GM13976 (cell line): ENCODE measurements at places on chromosomes 7 and 10.

DNA sequence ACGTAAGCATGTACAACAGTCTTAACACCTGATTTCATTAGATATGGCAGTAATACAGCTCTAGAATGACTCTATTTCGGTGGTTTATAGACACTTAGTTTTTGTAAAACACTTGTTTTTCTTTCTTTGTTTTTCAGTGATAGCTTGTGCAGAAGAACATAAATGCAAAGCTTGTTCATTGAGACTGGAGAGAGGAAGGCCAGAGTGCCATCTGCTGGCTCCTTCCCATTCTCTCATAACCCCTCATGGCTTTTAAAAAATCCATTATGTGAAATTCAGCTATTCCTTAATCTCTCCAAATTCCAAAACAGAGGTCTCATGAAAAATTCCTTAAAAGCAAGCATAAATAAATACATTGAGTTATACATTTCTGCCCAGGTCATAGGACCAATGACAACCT lies 76.3 kb downstream of the CACNB2 start:
- DNase-seq: no peak

GRCh38 chr7:93044147-93044810 lies 73.5 kb downstream of the SAMD9 start:
- DNase-seq: no peak

DNA sequence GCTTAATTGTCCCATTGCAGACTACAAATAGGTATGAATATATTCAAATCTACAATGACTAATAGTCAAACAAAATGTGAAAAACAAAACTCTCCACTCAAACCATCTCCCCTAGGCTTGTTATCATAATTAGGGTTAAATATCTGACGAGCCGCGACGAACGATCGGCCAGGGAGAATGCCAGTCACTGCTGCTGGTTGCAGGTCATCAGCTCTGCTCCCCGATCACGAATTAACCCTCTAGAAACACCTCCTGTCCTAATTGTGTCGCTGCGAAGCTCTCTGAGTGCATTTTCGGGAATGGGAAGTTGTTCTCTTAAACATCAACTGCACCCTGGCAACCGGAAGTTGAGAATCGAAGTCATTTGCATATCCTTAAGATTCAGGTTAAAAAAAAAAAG lies 167.3 kb downstream of the TCERG1L start:
- no peak for DNase-seq

- no peak for DNase-seq
Measured at GRCh38 chr10:19862811-19863515, 46.7 kb downstream of the PLXDC2 start.

- DNase-seq: no peak
Measured at GRCh38 chr7:80881351-80881900, 37.4 kb downstream of the SEMA3C start.

GRCh38 chr10:77837925-77838595 lies 88.5 kb downstream of the DLG5 start:
- no peak for DNase-seq

GRCh38 chr10:13184276-13184675 lies 22.9 kb downstream of the MCM10 start:
- DNase-seq: no peak

GRCh38 chr7:157713591-157713990 lies 376.8 kb downstream of the DNAJB6 start:
- no peak for DNase-seq

DNA sequence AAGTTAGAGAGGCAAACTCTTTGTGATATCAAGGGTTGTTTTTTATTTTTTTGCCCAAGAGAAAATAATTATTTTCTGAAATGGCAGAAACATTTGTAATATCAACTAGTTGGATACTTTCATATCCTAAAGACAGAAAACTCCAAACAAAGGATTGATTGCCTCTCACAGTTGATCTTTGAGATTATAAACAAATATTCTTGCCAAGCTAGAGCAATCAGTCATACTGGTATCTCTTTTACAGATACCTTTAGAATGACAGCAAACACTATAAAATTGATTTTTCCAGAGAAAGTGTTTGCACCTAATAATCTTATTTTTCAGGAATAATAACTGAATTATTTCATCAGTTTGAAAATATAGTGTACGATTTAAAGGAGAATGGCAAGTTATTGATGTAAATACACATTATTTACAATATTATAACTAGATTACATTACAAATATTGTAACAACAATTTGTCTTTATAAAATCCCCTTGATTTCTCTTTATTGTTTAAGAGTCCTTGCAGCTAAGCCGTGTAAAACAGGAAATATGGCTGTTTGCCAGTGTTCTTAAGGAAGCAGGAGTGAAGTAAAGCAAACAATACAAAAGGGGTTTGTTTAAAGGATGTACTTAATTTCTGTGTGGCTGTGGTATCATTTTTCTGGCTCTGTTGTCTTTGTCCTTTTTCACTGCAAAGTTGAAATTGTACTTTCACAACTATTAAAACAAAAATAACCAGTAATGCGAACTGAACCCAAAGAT lies 58.4 kb downstream of the MAPK8 start:
- no peak for DNase-seq

GRCh38 chr7:47291461-47292081 lies 290.3 kb downstream of the TNS3 start:
- peak; percentile 62 for DNase-seq

DNA sequence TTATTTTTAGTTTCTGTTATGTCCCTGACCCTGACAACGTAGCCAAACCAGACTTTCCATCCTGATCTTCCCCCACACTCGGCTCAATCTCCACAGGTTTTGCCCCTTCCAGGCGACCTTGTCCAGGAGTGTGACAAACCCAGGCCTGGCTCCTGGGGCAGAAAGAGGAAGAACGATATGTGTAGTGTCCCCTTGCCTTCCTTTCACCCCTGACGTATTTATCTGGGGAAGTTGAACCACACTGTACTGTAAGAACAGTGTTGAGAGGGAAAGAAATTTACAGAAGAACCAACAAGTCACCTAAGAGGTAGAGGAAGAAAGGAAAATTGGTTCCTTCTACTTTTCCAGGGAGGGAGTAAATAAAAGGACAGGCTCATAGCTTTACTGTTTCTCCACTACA lies 158.0 kb downstream of the VTI1A start:
- no peak for DNase-seq

DNA sequence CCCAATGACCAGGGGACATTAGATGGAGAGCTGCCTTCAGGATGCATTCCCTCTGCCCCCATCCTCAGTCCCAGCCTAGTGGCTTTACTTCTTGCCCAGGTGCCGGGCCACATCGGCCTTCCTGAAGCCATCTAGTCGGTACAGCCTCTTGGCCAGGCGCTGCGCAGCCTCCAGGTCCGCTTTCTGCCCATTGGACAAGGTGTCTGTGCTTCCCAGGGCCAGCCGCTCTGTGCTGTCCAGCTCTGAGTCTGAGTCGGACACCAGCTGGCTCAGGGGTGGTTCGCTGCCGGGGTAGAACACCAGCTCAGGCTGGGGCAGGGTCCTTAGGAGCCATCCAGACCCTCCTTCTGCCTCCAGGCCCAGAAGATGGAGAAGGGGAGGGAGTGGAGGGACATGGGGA lies 6.3 kb downstream of the PSD start:
- DNase-seq: no peak

DNA sequence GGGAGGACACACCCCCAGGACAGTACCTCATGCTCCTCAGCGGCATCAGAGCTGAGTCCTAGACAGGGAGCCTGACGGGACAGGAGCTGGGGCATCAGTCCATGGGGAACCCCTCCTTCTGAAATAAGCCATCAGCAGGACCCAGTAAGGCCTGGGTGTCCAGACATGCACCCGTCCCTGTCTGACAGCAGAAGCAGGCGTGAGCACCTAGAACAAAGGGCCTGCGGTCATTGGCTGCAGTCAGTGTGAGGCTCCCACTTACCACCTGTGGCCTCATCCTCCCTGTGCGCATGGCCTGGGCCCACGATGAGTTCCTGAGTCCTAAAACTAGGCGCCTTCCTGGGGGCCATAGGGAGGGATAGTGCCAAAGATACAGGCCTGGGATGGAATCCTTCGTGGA lies 484.7 kb downstream of the PTPRN2 start:
- no peak for DNase-seq

DNA sequence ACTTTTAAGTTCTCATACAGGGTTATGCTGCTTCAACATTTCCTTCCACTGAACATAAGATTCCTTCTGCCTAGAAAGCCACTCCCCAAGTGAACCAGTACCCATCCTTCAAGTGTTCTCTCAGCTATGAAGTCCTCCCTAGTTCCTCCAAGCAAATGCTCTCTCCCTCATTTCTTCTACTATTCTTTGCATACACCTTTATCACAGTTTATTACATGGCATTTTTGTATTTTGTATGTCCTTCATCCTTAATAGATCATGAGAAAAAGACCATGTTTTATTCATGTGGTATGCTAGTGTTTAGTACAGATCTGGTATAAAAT lies 1.9 kb downstream of the SYPL1 start:
- DNase-seq: no peak

DNA sequence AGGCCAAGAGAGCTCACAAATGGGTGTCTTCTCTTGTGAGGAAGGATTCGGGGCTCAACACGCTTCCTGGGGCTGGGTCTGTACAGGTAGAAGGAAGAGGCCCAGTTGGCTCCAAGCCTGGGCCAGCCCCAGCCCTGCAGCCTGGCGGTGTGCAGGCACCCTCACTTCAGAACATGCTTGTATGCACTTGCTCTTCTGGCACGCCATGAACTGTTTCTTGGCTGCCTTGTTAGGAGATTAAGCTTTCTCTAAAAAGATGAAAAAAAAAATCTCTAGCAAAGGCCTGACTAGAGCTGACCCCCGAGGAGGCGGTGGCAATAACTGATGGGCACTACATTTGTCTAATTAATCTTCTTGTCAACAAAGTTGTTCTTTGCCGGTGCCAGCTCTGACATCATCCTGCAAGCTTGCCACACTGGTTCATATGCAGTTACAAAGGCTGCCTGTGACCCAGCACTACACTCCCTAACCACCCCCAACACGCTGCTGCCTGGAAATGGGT lies 94.7 kb downstream of the WDR11 start:
- DNase-seq: no peak

GRCh38 chr10:14240253-14241189 lies 90.2 kb downstream of the FRMD4A start:
- DNase-seq: no peak

GRCh38 chr7:72709909-72710308 lies 118.1 kb downstream of the TYW1B start:
- DNase-seq: no peak

DNA sequence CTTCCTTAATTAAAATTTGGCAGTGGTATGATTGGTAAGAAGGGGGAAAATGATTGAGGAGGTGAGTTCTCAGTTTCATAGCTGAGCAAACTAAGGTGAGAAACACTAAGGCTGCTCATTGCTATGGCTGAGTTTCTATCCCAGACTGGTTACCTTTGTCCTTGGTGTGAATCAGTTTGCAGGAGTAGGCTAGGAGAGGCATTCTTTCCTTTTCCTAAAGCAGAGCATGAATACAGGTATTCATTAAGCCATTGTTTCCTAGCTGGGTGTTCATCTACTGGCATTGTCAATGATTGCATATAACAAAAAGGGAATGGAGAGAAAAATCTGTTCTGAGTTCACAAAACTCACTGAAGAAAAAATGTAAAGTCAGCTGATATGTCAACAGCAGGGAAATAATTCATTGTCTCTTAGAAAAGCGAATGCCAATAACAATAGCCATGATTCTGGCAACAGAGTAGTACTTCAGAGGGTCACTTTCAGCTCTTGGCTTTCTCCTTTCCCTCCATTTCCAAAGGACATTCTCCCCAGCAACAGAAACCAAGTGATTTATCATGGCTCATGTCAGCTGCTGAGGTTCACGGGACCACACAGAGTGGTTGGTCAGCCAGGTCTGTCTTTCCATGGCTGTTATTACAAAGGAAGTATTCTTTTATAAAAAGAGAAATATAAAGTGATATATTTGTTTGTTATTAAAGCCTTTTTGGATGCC lies 234.0 kb downstream of the BICC1 start:
- DNase-seq: no peak

DNA sequence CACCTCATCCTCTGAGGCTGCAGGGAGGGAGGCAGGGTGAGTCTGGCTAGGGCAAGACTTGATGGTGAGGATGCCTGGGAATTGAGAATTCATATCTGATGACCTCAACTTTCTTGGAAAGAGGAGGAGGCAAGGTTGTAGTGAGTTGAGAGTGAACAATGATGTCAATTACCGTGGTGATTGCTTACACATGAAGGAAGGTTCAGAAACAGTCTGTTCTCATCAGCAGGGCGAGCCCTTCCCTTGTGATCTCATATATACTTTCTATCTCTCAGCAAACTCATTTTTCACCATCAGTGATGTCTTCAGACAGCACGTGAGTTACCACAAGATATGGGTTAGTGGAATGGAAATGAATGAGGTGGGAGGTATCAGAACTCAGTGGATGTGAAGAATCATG lies 20.1 kb upstream of the COL13A1 start:
- no peak for DNase-seq

DNA sequence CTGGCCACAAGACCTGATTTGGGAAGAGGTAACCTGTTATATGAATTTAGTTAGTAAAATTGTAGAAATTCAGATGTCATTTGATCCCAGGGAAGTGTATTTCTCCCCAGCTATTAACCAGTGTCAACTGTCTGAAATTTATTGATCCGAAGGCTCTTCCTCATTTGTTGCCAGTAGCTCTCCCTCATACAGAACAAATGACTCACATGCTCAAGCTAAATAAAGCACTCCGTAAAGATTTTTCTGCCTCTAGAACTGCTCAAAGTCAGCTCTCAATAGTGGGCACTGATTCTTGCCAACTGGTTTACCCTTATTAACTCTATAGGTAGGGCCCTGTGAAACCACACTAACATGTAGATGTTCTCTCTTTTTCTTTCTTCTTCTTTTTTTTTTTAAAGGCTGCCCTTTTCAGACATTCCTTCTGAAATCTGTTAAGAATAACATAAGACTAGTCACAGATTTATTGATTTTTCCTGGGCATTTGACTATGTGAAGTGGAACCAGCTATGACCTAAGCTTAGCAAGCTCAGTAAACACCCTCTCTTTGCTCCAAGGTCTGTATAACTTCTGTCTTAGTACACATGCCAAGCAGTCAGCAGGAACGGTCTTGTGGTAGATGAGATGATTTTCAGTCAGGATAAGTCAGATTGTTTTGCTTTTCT lies 21.8 kb downstream of the RPA3 start:
- no peak for DNase-seq

- no peak for DNase-seq
Measured at GRCh38 chr7:85829817-85830432, 643.1 kb upstream of the SEMA3D start.

- DNase-seq: no peak
Measured at GRCh38 chr7:69782917-69783684, 184.8 kb downstream of the AUTS2 start.

- no peak for DNase-seq
Measured at GRCh38 chr7:137544453-137545058, 201.0 kb upstream of the PTN start.

DNA sequence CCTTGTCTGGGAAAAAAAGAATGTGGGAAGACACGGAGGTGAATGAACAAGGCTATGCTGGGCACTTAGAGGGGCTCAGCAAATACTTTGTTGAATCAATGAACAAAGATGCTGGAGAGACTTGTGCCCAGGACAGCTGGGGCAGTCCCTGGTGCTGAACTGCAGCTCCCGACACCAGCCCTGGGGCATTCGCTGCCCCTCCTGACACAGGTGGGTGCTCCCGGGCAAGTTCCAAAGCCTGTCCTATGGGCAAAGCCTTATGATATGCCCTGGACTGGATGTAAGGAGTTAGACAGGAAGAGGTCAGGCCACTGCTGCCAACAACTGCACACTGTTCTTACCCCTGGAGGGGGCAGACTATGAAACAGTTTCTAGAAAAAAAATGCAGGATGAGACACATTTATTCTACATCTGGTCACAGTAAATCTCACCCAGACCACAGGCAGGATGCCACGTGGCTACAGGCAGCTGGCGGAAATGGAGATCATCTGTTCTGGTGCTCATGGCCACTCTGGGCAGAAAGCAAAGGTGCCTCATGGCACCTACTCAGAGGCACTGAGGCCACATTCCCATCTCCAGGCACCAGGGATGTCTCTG lies 21.9 kb upstream of the FRAT2 start:
- DNase-seq: no peak

- DNase-seq: no peak
Measured at GRCh38 chr7:47741984-47742383, 160.1 kb upstream of the TNS3 start.
